ENCODE measurements at places on chromosomes 7 and 10.

- no peak for DNase-seq
These were observed 212.5 kb upstream of the CELF2 start for GRCh38 chr10:10804998-10805740.

GRCh38 chr10:126302476-126302756 lies 85.9 kb downstream of the ADAM12 start:
- no peak for DNase-seq

DNA sequence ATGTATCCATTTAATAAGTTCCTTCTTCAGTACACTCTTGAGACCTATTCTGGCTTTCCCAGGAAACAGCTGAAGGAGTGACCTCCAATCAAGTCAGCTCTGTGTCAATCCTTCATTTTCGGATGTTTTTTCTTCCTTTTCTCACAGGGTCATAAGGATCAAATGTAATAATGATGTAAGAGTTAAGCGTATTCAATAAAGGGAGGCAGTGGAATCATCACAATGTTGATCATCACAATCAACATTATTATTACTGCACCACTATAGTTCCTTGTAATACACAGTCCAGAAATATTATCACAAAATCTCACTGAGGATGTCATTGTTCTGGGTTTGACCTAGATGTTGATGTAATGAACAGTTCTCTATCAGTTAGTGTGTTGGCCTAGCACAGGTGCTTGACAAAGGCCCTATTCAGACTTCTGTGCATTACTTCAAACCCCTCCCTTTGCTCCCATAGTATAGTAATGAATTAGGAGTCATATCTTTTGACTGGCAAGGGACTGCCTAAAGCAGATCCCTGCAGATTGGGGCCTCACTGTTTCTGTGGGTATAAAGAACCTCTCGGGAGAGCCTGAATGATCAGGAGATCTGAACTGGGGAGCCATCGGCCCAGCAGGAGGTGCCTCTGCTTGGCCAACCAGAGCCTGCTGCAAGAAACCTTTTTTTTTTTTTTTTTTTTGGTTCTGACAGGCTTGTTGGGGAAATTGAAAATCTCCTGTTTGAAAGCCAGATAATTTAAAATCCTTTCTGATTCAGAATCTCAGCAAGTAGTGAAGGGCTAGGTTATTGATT lies 100.6 kb downstream of the KAT6B start:
- DNase-seq: no peak

DNA sequence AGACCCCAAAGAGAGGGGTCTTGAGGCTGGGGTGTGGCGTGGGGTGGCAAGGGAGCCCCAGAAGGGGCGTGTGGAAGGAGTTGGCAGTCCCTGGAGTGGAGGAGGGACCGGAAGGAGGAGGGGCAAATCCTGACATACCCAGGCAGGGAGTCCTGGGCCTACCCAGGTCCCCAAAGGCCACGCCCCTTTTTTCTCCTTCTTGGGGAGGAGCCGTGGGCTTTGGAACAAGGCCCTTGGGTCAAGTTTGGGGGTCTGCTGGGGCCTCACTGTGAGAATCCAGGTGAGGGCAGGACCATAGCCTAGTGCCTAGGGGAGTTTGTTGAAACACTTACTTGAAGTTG lies 1.2 kb upstream of the SMARCD3 start:
- DNase-seq: no peak

DNA sequence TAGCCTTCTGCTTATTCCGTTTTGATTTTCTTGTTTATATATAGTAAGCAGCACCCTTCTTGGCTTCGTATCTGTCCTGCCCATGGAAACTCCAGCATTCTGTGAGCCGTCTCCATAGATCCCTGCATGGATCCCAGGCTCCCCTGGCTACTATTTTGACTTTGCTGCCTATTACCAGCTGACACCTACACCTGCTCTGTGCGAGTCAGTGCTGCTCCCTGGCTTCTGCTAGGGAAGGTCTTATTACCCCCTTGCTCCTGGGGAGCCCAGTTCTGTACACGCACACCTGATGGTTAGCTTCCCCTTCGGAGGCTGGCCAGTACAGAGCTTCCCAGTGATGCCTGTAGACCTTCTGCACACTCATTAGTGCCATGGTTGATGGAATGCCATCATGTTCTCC lies 35.4 kb downstream of the NACAD start:
- DNase-seq: no peak

DNA sequence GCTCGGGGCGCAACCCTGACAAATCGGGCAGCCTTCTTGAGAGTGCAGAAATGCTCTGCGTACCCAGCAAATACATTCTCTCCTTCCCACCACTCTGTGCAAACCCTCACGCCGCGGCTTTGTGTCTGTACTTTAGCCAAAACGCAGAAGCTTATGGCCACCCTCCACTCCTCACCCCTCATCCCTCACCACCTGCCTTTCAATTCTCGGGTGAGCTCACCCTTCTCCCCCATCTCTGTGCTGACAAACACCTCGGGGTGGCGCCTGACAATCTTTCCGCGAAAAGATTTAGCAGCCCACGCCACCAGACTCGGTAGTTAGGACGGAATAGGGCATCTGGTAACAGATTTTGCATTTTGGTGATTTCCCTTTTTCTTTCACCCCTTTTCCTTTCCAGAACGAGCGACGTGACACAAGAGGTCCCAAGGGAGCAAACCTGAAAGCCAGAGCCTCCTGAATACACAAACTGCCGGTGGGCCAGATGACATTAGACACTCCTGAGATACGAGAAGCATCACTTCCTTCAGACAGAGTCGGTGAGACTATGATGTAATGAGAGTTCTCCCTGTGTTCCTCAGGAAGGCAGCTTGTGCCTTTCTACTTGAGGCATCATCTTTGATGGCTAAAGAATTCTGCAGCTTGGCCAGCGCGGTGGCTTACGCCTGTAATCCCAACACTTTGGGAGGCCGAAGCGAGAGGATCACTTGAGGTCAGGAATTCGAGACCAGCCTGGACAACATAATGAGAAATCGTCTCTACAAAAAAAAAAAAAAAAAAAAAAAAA lies 671 bp upstream of the ATAD1 start:
- DNase-seq: peak; percentile 42

DNA sequence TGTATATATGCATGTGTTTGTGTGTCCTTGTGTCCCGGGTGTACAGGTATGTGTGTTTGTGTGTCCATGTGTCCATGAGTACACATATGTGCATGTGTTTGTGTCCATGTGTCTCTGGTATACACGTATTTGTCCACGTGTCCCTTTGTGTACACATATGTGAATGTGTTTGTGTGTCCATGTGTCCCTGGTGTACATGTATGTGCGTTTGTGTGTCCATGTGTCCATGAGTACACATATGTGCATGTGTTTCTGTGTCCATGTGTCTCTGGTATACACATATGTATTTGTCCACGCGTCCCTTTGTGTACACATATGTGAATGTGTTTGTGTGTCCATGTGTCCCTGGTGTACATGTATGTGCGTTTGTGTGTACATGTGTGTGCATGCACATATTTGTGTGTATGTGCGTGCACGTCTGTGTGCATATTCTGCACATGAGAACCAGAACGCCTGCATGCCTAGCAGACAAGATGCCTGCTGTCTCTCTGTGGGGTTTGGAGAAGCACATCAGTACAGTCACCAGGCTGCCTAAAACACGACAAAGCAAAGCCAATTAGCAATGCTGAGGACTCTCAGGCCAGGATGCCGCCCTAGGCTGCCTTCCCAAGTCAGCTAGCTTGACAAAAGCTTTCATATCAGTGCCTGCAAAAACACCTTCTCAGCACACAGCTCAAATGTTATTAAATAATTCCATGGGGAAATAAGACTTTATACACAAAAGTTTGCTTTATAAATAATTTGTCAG lies 327.8 kb downstream of the PTPRN2 start:
- no peak for DNase-seq

- DNase-seq: no peak
These were observed 61.9 kb downstream of the MRC1 start for GRCh38 chr10:17871036-17871435.

- no peak for DNase-seq
These were observed 36.3 kb upstream of the TOMM7 start for GRCh38 chr7:22858640-22859561.

DNA sequence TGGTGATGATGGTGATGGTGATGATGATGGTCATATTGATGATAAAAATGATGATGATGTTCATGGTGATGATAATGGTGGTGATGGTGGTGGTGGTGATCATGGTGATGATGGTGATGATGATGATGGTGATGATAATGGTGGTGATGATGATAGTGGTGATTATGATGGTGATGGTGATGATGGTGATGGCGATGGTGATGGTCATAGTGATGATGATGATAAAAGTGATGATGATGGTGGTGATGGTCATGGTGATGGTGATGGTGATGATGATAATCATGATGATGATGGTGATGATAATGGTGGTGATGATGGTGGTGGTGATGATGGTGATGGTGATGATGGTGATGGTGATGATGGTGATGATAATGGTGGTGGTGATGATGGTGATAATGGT lies 478.7 kb downstream of the TYW1 start:
- DNase-seq: no peak

GRCh38 chr10:57775250-57775649 lies 492.4 kb downstream of the IPMK start:
- no peak for DNase-seq

DNA sequence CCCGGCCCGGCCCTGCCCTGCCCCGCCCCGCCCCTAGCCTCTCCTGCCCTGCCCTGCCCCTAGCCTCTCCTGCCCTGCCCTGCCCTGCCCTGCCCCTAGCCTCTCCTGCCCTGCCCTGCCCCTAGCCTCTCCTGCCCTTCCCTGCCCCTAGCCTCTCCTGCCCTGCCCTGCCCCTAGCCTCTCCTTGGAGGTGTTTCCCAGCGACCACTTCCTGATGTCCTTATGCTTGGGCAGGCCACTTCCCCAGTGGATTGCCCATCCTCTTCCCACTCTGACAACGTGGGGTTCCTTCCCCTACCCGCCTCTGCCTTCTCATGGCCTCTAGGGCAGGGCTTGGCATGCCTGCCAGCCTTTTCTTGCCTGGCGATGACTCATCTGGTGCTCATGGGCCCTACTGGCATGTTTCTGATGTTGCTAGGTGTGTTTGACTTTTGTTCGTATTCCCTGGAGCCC lies 21.2 kb downstream of the PRXL2A start:
- DNase-seq: no peak

DNA sequence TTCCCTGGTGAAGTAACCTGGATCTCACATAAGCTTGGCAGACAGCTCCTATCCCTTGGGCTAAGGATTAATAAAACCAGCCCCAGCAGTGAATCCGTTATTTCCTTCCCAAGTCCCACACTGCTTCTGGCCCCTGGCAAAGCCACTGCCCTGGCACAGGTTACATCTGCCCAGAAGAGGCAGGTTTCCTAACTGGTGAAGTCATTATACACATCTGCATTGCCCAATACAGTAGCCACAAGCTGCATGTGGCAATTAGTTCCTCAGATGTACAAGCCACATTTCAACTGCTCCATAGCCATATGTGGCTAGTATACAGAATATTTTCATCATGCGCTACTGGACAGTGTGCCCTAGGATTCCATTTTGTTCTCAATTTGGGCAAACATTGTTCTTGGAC lies 273.0 kb downstream of the GRM8 start:
- no peak for DNase-seq

DNA sequence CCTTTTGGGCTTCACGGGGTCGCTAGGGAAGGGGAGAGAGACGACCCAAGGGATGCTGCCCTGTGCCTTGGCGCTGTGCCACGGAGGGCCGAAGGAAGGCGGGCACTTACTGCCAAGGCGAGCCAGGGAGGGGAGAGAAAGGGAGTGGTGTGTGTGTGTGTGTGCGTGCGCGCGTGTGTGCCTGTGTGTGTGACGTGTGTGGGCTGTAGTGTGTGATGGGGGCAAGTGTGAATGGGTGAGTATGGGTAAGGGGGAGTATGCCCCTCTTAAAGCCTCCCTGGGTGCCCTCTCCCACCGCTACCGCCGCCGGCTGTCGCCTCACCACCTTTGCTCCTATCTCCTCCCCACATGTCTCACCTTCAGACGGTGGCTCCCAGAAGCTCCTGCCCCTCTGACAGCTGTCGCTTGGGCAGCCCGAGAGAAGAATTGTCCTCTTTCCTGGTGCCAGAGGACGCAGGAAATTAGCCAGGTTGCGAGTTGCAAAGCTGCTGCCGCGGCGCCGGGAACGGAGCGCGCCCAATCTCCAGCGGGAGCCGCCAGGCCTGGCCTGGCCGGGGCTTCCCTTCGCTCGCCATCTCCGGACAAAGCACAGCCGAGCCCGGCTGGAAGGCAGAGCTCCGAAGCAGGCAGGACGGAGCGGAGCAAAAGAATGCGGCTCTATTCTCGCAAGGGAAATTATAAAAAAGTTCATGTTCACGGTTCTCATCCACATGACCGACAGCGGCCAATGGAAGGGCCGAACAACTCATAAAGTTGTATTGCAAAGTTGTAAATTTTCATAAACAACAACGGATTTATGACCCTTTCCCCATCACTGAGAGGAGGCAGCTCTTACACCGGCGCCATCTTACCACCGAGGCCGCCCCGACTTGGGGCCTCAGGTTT lies at the start of gene HOXA3:
TSS of gene HOXA3 (minus strand) at position 653 of the 885 bp plus-strand sequence. CDS start 41,943 bp downstream, outside the sequence.
- DNase-seq: peak; percentile 95

GRCh38 chr10:120115959-120116358 lies 223.4 kb downstream of the SEC23IP start:
- peak; percentile 34 for DNase-seq

DNA sequence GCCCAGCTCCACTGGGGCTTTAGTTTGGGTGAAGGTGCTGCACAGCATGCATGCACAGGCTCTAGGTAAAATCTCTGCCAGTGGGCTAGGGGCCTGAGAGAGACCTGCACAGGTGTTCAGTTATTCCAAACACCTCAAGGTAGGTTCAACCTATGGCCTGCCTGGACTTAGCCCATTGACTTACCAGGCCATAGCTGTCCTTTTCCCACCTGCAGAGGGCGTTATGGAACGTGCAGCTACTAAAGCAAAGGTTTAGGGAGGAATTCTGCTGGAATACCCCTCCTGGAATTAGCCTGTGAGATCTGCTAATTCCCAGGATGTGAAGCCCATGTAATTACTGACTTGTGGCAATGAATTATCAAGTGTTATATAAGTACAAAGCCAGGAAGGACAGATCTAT lies 3.6 kb downstream of the VWC2 start:
- no peak for DNase-seq

DNA sequence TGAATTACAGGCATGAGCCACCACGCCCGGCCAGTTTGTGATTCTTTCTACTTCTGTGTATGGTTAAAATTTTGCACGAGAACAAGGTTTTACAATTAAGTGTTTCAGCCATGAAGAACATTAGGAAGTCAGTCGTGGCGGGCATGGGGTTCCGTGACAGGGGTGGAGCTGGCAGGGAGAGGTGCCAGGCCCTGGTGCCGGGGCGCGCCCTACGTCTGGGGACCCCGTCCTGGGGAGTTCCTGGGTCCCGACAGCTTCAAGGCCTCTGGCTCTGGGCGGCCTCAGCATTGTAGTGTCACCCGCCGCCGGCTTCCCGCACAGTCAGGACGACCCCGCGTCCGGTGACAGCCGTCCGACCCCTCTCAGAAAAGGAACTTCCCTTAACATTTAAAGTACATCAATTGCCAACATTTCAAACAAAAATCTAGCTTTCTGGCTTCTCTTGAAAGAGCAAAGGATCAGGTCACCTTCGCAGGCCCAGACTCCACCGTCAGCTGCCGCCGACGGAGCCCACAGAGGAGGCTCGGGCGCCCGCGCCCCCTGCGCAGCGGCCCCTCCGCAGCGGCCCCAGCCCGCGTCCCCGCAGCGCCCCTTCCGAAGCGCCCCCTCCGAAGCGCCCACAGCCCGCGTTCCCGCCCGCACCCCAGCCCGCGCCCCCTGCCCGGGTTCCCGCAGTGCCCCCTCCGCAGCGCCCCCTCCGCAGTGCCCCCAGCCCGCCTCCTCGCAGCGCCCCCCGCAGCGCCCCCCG lies 23.2 kb upstream of the MKI67 start:
- DNase-seq: no peak

GRCh38 chr10:78589687-78590086 lies 479.1 kb upstream of the ZMIZ1 start:
- no peak for DNase-seq

Data from renal pelvis (tissue), 12 donors.